Esophagus squamous epithelium (tissue), 5 donors: ENCODE measurements at places on chromosomes 7 and 10.

- no peak for DNase-seq
These were observed 172.6 kb downstream of the FGFR2 start for GRCh38 chr10:121425623-121426022.

GRCh38 chr10:119644205-119644814, 6.9 kb upstream of the BAG3 start:
- no peak for DNase-seq

DNA sequence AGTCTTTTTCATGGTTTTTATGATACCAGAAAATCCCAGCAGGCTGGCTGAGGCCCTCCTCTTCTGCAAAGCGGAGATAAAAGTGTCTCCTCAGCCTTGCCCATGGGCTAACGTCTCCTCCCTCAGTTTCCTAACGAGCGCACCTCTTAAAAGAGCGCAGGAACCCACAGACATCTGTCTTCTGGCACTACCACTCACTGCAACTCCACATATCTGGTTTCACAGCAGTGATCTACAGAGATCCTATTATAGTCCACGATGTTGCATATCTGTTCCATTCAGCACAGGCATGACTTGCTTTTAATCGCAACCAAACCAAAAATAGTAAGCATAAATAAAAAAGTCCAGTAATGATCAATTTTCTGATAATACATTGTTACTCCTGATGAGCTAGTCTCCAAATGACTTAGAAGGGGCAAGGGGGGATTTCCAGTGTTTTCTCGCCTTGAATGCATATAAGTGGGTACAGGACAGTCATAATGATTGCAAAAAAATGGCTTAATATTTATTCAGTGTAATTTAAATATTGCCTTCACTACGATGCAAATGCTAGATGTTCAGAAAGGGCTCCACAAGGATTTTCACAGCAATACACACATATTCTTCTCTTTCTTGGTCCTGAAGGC, 20.9 kb downstream of the ANKRD22 start:
- no peak for DNase-seq

- DNase-seq = no peak
These were observed 15.3 kb downstream of the GPRIN2 start for GRCh38 chr10:46541017-46541661.

GRCh38 chr7:135666846-135667245, 4.5 kb downstream of the STMP1 start:
- no peak for DNase-seq

DNA sequence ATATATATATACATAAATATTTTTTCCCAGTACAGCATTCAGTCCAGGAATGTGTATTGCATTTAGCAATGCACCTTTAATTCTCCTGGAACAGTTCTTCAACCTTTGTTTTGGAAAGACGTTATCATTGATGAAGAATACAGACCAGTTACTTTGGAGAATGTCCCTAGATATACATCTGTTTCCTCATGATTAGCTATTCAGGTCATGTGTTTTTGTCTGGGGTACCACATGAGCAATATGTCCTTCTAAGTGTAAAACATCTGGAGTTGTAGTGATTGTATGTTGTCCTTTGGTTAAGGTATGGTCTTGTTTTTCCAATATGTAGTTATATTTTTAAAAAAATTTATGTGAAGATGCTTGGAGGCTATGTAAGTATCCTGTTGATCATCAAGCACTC, 10.2 kb downstream of the BZW2 start:
- DNase-seq = no peak
